Epithelial cell of proximal tubule (primary cell): ENCODE measurements at places on chromosomes 11 and 22.

DNA sequence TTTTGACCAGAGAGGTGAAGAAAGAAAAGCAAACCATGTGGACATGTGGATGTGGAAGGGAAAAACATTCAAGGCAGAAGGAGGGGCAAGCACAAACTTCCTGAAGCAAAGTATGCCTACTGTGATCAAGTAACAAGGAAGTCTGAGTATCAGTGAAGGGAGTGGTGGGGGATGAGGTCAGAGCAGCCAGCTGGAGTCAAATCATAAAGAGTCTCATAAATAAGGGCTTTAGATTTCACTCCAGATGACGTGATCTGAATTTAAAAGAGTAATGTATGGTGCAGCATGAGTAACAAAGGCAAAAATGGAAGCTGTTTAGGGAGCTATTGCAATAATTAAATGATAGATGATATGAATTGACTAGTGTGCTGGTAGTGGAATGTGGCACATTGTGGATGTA, 665.4 kb upstream of the CCDC90B start:
- DNase-seq, result no peak

- DNase-seq, result no peak
Measured at GRCh38 chr11:86488553-86488952, 113.9 kb downstream of the CCDC81 start.

DNA sequence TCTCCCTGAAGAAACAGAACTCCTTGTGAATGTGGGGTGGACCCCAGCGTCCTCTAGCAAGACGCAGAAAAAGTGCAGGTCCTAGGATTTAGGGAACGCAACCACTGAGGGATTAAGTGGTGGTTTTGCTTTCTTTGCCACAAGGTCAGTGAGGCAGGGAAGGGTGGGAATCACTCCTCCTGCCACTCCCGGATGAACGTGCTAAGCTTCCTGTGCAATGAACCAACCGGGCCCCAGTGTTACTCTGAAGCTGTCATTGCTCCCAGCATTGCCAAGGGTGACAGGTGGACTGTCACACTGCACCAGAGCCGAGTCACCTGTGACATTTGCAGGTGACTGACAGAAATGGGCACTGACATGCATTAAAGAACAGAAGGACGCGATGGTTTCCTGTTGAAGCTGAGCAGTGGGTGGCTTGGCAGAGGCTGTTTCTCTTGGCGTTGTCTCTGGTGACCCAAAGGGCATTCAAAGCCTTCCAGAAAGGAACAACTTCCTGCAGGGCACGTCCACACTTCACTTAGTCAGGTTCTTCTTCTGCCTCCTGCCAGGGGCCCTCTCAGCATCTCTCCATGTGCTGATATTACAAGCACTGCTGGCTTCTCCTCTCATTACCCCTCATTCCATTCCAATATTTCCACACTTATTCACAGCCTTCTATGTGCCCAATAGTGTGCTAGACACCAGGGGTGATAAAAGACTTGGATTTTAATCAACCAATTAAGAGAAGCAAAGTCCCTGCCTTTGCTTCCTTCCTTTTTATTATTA, 9.7 kb downstream of the KIRREL3 start:
- DNase-seq, result no peak

GRCh38 chr11:67409781-67410368, 5.6 kb upstream of the CARNS1 start:
- DNase-seq, result no peak

DNA sequence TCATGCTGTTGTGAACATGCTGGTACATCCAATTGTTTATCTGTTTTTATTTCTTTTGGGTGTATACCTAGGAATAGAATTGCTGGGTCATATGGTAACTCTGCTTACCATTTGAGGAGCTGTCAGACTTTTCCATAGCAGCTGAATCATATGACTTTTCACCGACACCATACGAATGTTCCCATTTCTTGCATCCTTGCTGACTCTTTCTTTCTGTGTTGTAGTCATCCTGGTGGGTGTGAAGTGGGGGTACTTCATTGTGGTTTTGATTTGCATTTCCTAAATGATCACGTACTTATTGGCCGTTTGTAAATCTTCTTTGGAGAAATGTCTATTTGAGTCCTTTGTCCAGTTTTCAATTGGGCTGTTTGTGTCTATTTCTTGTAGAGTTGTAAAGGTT, 26.5 kb downstream of the ATXN10 start:
- DNase-seq, result no peak
